Suppressor macrophage treated with lipopolysaccharide for 1 hour (primary cell): ENCODE measurements at places on chromosomes 2 and 18.
A peak's percentile ranks its signal among the peaks of the same experiment; 100 is the strongest.

GRCh38 chr2:154046493-154046892 lies 174.8 kb downstream of the GALNT13 start:
- DNase-seq: no peak

DNA sequence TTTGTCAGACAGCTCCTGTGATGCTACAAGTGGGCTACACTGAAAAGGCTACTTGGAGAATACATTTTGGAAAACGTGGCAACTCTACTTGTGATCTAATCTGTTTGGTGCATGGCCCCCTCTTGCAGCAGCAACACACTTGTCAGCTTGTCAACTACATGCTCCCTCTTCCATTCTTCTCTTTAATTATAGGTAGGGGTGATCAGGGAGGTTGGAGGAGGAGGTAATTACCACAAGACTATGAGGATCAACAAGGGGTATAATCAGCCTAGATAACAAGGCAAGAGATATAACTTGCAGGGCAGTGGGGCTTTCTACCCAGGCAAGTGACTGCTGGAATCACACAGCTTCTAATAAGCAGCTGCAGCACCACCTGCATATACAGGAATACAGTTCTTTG lies 104.9 kb downstream of the ACVR1 start:
- DNase-seq: no peak

GRCh38 chr2:236131073-236131692 lies 37.0 kb downstream of the GBX2 start:
- no peak for DNase-seq

GRCh38 chr2:61585383-61585782 lies 47.2 kb upstream of the XPO1 start:
- DNase-seq: peak; percentile 83

GRCh38 chr2:169683425-169684134 lies 10.6 kb downstream of the CFAP210 start:
- no peak for DNase-seq

GRCh38 chr2:121076498-121076820 lies 208.5 kb downstream of the TFCP2L1 start:
- DNase-seq: no peak

DNA sequence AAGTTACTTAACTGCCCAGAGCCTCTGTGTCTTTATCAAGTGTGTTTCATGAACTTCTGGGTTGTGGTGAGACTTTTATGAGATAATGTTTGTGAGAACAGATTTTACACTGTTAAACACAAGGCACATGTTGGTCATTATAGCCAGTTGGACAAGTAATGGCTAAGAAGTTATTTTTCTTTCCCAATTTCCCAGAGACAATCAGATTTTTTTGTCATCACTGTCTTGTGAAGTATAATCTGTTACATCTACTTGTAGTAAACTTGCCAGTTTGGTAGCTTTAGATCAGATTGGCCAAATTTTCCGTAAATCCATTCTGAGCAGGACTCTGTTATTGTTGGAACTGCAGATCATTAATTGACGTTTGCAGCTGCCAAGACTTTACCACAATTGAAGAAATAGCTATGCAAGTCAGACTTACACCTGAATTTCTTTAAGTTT lies 838.8 kb downstream of the SLC4A3 start:
- no peak for DNase-seq

GRCh38 chr2:64931246-64932115 lies 57.7 kb upstream of the SLC1A4 start:
- DNase-seq: peak; percentile 64

DNA sequence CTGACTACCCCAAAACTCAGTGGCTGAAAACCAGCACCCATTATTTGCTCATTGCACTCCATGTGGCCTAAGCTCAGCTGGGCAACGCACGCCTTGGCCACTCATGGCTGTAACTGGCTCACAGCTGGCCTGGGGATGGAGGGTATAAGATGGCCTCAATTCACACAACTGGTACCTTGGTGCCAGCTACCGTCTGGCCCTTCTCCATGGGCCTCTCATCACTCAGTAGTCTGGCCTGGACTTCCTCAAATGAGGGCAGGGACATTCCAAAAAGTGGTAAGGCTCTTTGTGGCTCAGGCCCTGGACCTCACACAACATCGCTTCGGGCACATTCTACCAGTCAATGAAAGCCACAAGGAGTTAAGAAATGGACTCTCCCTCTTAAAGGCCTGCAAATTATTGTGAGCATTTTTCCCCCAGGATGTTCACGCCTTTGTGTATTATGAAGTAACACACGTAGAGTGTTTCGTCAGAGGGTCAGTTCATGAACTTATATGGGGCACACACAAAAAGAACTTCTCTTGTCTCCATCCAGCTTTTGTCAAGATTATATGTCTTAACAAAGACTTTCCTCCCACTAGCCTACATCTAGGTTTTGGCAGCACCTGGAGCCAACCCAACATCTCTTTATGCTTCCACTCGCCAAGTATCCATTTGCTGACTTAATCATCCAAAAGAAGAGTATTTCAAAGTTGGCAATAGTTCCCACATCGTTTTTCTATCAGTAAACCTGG lies 145.2 kb downstream of the CCBE1 start:
- no peak for DNase-seq

GRCh38 chr18:76495006-76495370 lies at the start of gene ZNF516:
ZNF516 (minus strand) TSS chr18:76495242; CDS start chr18:76443054, 52,188 bp downstream.
- peak; percentile 55 for DNase-seq

DNA sequence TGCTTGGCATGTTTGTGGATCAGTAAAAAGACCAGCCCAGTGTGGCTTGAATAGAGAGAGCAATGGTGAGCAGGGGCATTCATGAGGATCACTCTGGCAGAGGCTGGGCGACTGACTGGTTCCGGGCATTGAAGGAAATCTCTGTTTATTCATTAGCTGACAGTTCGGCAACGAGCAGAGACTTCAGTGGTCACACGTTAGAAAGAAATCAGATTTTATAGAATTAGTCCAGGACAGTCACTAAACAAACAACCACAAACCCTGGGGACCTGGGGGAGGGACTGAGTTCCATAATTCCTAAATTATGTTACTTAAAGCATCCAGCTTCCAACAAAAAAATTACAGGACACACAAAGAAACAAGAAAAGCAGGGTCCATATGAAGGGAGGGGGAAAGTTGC lies 72.5 kb downstream of the NOL10 start:
- DNase-seq: no peak

DNA sequence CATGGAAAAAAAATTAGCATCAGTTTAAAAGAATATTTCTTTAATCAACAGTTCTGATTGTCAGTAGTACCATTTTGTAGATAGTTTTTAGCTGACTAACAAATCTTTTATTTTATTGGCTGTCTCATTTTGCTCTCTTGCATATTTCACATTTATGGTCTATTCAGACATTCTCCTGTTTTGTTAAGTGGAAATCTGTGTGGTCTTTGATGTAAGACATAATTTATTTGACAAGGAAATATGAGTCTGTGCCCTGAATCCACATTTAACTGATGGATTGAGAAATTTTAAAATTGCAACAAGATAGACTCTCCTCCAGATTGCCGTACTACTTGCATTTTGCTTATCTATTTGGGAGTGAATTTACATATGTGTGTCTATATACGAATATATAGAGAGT lies 96.3 kb upstream of the ATP5MC3 start:
- no peak for DNase-seq

GRCh38 chr2:181152226-181152625 lies 171.8 kb downstream of the UBE2E3 start:
- DNase-seq: no peak

GRCh38 chr2:47741637-47742036 lies 41.3 kb upstream of the MSH6 start:
- no peak for DNase-seq

DNA sequence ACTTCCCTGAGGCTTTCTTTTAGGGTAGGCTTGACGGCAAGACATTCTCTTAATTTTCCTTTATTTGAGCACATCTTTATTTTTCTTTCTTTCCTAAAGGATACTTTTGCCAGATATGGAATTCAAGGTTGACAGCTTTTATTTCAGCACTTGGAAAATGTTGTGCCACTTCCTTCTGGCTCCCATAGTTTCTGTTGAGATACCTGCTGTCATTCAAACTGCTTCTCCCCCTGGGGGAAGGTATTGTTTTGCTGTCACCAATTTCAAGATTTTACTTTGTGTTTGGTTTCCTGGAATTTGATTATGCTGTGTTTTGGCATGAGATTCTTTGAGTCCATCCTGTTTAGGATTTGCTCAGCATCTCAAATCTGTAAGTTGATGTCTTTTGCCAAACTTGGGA lies 39.1 kb upstream of the TWIST2 start:
- no peak for DNase-seq

GRCh38 chr18:31417850-31418249 lies 29.7 kb upstream of the DSG3 start:
- DNase-seq: no peak

DNA sequence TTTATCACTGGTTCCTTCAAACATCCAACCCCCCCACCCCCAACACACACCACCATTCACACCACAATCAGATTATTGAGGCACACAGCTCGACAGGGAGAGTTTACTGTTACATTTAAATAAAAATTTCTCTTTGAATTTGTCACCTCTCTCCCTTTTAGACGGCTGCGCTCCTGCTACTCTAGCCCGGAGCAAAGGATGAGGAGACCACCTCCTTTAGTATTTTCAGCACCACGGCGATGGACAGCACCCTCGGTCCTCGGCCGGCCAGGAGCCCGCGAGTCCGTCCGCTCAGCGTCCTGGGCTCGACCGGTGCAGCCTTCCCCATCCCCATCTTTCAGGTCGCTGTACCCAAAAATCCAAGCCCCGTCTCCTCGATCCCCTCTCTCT lies 892 bp downstream of the CELF4 start:
- no peak for DNase-seq

DNA sequence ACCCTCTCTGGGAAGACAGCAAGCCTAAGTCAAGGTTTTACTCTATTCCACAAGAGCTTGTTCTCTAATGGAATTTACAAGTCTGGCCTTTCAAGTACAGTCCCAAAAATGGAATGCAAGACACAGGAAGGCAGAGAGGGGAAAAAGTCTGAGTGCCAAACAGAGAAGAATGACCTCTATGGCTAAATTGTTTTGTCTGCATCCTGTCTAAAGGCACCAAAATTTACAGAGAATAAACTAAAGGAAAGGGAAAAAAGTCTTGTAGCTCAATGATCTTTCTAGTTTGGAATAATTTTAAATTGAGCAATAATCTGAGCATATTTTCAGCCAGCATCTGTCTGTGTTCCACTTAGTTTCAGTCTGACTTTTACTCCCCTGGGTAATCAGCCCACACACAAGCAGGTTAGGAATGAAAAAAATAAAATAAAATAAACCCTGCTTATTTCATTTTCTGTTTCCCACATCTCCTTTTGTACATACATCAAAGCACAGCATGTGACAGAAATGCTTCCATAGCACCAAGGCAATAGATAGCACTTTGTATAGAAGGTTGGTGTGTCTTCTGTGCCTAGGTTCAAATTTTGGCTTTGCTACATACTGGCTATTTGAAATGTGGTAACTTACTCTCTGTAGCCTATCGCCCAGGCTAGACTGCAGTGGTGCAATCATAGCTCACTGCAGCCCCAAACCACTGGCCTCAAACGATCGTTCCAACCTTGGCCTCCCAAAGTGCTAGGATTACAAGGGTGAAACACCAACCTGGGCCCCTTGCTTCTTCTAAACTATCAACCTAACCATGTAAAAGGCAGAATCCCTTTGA lies 105.1 kb downstream of the SLC8A1 start:
- no peak for DNase-seq

DNA sequence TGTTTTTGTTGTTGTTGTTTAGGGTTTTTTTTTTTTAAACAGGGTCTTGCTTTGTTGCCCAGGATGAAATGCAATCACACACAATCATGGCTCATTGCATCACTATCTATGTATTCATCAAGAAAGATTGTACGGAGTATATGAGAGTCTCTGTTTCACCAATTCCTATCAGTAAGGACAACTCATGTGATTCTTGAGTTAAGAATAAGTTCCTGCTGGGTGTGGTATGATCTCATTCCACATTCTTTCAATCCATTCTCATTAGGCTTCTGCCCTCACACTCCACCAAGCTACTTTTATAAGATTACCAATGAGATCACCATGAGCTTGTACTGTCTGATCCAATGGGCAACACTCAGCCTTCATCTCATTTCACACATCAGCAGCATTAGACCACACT lies 9.1 kb upstream of the AP1S3 start:
- DNase-seq: no peak

DNA sequence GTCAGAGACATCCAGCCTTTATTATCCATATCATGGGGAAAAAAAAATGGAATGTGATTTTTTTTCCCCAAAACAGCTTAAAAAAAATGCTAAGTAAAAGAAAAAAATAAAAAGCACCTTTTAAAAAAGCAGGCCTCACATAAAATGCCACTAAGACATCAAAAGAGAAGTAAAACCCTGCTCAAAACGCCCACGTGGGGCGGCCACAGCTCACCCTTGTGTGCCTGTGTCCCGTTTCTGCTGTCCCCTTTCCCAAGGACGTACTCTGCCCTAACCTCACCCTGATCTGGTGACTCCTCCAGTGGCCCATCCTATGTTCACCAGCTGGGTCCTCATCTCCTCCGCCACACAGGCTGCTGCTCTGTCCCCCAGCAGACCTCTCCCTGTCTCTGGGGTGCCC lies 125.4 kb downstream of the NEDD4L start:
- no peak for DNase-seq

DNA sequence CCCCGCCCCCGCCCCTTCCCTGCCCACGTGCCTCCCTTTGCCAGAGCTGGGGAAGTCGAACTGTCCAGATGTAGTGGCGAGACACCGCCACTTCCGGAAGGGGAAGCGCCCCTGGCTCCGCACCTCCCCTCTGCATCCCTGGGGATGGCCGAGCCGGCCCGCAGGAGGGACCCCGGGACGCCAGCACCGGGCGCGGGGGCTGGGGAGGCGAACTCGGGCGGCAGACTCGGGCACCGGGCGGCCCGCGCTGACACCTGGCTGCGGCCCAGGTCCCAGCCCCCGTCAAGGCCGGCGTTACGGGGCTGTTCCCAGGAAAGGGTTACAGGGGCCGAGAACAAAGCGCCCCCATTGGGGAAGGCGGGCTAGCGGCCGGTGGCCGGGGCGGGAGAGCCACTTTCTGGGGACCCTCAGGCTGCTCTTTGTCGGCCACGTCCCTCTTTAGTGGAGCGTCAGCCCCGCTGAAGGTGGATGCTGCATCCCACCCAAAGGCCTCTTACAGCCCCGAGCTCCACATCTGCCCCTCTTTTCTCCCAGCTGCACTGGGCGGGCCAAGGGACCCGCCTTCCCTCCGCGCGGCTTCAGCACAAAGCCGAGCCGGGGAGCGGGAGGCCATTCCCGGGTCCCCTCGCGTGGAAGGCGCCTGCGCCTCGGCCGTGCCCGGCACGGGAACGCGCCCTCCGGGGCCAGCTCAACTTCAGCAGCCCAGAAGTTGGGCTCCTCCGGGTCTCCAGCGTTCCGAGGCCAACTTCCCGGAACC lies 1.3 kb downstream of the SDC1 start:
- no peak for DNase-seq

GRCh38 chr2:239661334-239662312 lies 260.8 kb upstream of the HDAC4 start:
- no peak for DNase-seq

- no peak for DNase-seq
Observed at GRCh38 chr2:28653892-28654662, 97.6 kb upstream of the PPP1CB start.
